Right atrium auricular region (tissue), 2 donors: ENCODE measurements at places on chromosomes 3 and 15. TPM values are rescaled to one million over a fixed set of nuclear protein-coding genes. Genes with fewer than 3 reads are reported as not detected.

GRCh38 chr15:91294795-91295194 lies 194.7 kb downstream of the SV2B start:
- H3K36me3 ChIP-seq: no peaks in the 10 kb centered on the region
- no peak for DNase-seq
- H3K4me1 ChIP-seq: no peaks in the 10 kb centered on the region
- H3K27me3 ChIP-seq: no peaks in the 10 kb centered on the region
- H3K4me3 ChIP-seq: no peak overlapping the region

- no peaks in the 10 kb centered on the region for H3K27me3 ChIP-seq
- H3K27ac ChIP-seq: no peak overlapping the region
- no peak for DNase-seq
- no peaks in the 10 kb centered on the region for H3K4me1 ChIP-seq
Measured at GRCh38 chr3:64505419-64505818, 182.4 kb downstream of the ADAMTS9 start.

- H3K4me3 ChIP-seq: no peak overlapping the region
- no peak for DNase-seq
- H3K4me1 ChIP-seq: peaks cover 20% of the 10 kb centered on the region
- H3K27me3 ChIP-seq: no peaks in the 10 kb centered on the region
- H3K27ac ChIP-seq: peak overlapping the region; percentile 46
- no peaks in the 10 kb centered on the region for H3K36me3 ChIP-seq
Measured at GRCh38 chr3:142857056-142857455, 31.8 kb downstream of the PCOLCE2 start.

GRCh38 chr3:63912768-63913588 lies 795 bp upstream of the SCAANT1 start:
- H3K27me3 ChIP-seq: no peaks in the 10 kb centered on the region
- DNase-seq: peak; percentile 82
- peaks cover 36% of the 10 kb centered on the region for H3K4me1 ChIP-seq
- H3K36me3 ChIP-seq: peaks cover 16% of the 10 kb centered on the region
- H3K27ac ChIP-seq: peak overlapping the region; percentile 98
- H3K4me3 ChIP-seq: peak overlapping the region; percentile 87

DNA sequence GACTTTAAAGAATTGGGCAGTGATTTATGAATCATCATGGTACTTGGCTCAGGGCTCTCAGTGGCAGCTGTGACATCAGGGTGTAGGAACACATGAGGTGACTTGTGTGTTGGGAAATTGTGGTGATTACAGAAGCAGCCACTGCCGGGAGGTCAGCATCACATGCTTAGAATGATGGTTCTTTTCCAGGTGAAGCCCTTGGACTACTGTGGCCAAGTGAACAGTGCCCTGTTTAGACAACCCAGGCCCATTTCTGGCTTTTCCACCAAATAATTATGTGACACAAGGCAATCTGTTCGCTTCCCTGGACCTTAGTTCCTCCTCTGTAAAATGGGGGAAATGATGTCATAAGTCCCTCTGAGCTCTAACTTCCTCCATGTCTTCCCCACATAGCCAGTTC lies 139.7 kb upstream of the ROPN1 start:
- no peak overlapping the region for H3K4me3 ChIP-seq
- no peaks in the 10 kb centered on the region for H3K27me3 ChIP-seq
- no peak for DNase-seq
- H3K4me1 ChIP-seq: peaks cover 18% of the 10 kb centered on the region
- no peak overlapping the region for H3K27ac ChIP-seq

- H3K4me3 ChIP-seq: no peak overlapping the region
- DNase-seq: no peak
- no peaks in the 10 kb centered on the region for H3K36me3 ChIP-seq
- H3K27ac ChIP-seq: no peak overlapping the region
- H3K4me1 ChIP-seq: no peaks in the 10 kb centered on the region
Measured at GRCh38 chr15:40233727-40234577, 4.9 kb upstream of the PAK6 start.

- no peaks in the 10 kb centered on the region for H3K27me3 ChIP-seq
- no peak for DNase-seq
- H3K36me3 ChIP-seq: peaks cover 20% of the 10 kb centered on the region
Measured at GRCh38 chr15:67180035-67180434, 74.4 kb downstream of the AAGAB start.

GADL1 gene
- not detected for total RNA-seq

DNA sequence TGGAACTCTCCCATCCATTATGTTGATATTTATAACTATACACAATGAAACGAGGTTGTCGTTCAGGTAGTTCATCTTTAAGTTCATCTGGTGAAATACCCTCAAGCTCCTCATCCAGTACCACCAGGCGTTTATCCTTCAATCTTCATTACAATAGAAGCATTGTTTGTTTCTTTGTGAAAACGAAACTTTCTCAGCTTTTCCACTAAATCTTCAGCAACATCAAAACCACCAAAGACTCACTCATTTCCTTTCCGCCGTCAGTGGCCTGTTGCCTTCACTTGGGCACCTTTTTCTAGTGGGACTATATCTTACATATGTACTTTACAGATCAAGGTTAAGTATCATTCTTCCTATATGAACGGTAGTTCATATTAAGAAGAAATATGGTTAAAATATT lies 44.1 kb upstream of the TFG start:
- no peaks in the 10 kb centered on the region for H3K36me3 ChIP-seq
- no peak overlapping the region for H3K27ac ChIP-seq
- H3K4me3 ChIP-seq: no peak overlapping the region

MCTP2 gene
- total RNA-seq: 5.6 TPM

DNA sequence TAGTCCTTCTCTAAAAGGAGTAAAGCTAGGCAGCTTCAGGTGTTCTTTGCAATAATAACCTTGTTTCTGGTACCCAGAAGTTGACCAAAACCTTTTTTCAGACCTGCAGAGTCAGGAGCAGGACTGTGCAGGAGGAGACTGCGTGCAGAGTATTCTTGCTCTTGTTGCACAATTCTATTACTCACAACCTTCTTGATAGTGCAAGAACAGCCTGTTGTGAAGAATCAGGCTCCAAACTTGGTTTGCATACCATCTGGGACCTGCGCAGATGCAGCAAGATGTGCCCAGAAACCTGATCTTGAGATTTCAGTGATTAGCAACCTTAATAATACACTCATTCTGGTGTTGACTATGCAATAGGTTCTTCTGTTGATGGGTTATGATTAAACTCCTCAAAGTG lies 111.9 kb downstream of the ATG7 start:
- H3K4me1 ChIP-seq: peaks cover 14% of the 10 kb centered on the region
- no peaks in the 10 kb centered on the region for H3K27me3 ChIP-seq
- H3K4me3 ChIP-seq: no peak overlapping the region
- no peaks in the 10 kb centered on the region for H3K36me3 ChIP-seq
- H3K27ac ChIP-seq: no peak overlapping the region

AMOTL2 gene
- 62.3 TPM for total RNA-seq

GRCh38 chr3:115903843-115904242 lies 280.5 kb downstream of the GAP43 start:
- DNase-seq: no peak
- H3K27ac ChIP-seq: no peak overlapping the region
- H3K4me1 ChIP-seq: no peaks in the 10 kb centered on the region
- H3K27me3 ChIP-seq: no peaks in the 10 kb centered on the region
- no peak overlapping the region for H3K4me3 ChIP-seq

DNA sequence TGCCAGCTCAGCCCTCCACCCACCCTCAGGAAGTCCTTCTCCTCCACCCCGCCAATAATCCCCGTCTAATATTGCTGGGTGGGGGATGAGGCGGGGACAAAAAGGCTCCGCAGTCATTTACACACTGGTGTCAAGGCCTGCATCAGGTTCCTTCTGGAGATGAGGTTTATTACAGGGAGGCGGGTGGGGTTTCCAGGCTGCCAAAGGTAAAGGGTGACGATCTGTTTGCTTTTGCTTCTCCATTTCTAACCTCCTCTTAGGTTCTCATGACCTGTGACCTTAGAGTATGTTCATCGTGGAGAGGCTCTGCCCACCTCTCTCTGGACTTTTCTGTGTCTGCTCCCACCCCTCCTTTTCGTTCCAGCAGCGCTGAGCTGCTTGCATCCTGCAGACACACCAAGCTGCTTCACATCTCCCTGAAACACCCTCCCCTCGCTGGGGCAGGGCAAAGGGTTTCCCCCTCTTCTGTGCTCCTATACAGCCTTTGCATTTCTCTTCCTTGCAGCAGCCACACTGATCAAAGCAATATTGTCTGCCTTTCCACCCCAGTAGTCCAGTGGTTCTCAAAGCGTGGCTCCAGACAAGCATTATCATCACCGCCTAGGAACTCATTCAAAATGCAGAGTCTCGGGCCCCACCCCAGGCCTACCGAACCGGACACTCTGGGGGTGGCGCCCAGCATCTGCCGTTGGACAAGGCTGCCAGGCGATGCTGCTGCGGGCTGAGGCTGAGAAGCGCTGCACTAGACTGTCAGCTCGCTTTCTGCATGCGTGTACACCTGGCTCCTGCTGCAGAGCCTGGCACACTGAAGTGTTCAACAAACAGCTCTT lies 26.6 kb downstream of the CA12 start:
- peaks cover 7% of the 10 kb centered on the region for H3K4me1 ChIP-seq
- H3K27ac ChIP-seq: no peak overlapping the region
- no peak overlapping the region for H3K4me3 ChIP-seq
- no peaks in the 10 kb centered on the region for H3K36me3 ChIP-seq
- no peaks in the 10 kb centered on the region for H3K27me3 ChIP-seq
- DNase-seq: no peak

PAQR5 gene
- 5.0 TPM for total RNA-seq

GRCh38 chr3:45537970-45538640 lies 56.4 kb upstream of the LIMD1 start:
- H3K27me3 ChIP-seq: no peaks in the 10 kb centered on the region
- H3K27ac ChIP-seq: peak overlapping the region; percentile 79
- no peak for DNase-seq
- H3K4me3 ChIP-seq: no peak overlapping the region
- H3K36me3 ChIP-seq: peaks cover 4% of the 10 kb centered on the region
- H3K4me1 ChIP-seq: no peaks in the 10 kb centered on the region

- no peak overlapping the region for H3K4me3 ChIP-seq
- H3K27ac ChIP-seq: no peak overlapping the region
- no peaks in the 10 kb centered on the region for H3K27me3 ChIP-seq
- no peaks in the 10 kb centered on the region for H3K4me1 ChIP-seq
Measured at GRCh38 chr3:58657036-58657520, 9.5 kb downstream of the FAM3D start.

- DNase-seq: no peak
- no peaks in the 10 kb centered on the region for H3K4me1 ChIP-seq
- no peak overlapping the region for H3K4me3 ChIP-seq
- no peaks in the 10 kb centered on the region for H3K36me3 ChIP-seq
- H3K27ac ChIP-seq: no peak overlapping the region
Measured at GRCh38 chr15:44695294-44695693, 15.8 kb downstream of the PATL2 start.

DNA sequence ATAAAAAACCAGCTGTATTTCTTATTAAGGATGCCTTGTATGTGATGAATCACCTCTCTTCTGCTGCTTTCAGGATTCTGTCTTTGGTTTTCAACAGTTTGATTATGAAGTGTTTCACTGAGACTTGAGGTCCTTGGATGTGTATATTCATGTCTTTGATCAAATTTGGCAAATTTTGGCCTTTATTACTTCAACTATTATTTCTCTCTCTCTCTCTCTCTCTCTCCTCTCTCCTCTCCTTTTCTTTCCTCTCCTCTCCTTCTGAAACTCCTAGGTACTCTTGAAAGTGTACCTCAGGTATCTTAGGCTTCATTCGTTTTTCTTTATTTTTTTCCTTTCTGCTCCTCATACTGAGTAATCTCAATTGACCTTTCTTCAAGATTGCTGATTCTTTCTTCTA lies 43.3 kb downstream of the LSM3 start:
- H3K27ac ChIP-seq: no peak overlapping the region
- no peak overlapping the region for H3K4me3 ChIP-seq
- H3K36me3 ChIP-seq: no peaks in the 10 kb centered on the region

GRCh38 chr3:48852151-48852550 lies 4.5 kb upstream of the PRKAR2A start:
- no peak for DNase-seq
- H3K27ac ChIP-seq: no peak overlapping the region
- peaks cover 12% of the 10 kb centered on the region for H3K36me3 ChIP-seq
- H3K27me3 ChIP-seq: no peaks in the 10 kb centered on the region
- no peaks in the 10 kb centered on the region for H3K4me1 ChIP-seq

DNA sequence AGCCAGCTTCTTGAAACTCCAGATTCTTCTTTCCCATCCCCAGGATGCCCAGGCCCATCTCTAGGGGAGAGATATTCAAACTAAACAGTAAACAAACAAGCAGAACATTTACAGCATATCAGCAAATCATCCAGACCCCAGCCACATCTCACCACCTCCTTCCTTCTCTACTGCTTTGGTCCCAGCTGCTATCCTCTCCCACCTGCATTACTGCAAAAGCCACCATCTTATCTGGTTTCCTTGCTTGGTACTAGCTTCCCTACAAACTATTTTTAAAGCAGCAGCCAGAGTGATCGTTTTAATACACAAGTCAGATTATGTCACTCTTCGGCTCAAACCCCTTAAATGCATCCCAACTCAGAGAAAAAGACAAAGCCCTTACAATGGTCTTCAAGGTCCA lies 4.8 kb downstream of the LYSMD2 start:
- peak overlapping the region; percentile 70 for H3K27ac ChIP-seq
- no peaks in the 10 kb centered on the region for H3K4me1 ChIP-seq
- no peak overlapping the region for H3K4me3 ChIP-seq
- H3K27me3 ChIP-seq: no peaks in the 10 kb centered on the region
- no peak for DNase-seq
- H3K36me3 ChIP-seq: no peaks in the 10 kb centered on the region

- H3K27ac ChIP-seq: no peak overlapping the region
- no peaks in the 10 kb centered on the region for H3K36me3 ChIP-seq
- H3K4me3 ChIP-seq: no peak overlapping the region
- no peaks in the 10 kb centered on the region for H3K27me3 ChIP-seq
- no peak for DNase-seq
Measured at GRCh38 chr3:40718681-40719080, 193.9 kb downstream of the ZNF621 start.

GRCh38 chr15:81955382-81956062 lies 90.3 kb downstream of the MEX3B start:
- no peaks in the 10 kb centered on the region for H3K4me1 ChIP-seq
- H3K4me3 ChIP-seq: no peak overlapping the region
- DNase-seq: no peak
- no peaks in the 10 kb centered on the region for H3K36me3 ChIP-seq
- H3K27me3 ChIP-seq: no peaks in the 10 kb centered on the region
- no peak overlapping the region for H3K27ac ChIP-seq

GRCh38 chr3:179182902-179183301 lies 34.7 kb downstream of the PIK3CA start:
- no peak for DNase-seq
- H3K27ac ChIP-seq: peak overlapping the region; percentile 52
- no peaks in the 10 kb centered on the region for H3K4me1 ChIP-seq
- H3K27me3 ChIP-seq: no peaks in the 10 kb centered on the region
- no peak overlapping the region for H3K4me3 ChIP-seq

DNA sequence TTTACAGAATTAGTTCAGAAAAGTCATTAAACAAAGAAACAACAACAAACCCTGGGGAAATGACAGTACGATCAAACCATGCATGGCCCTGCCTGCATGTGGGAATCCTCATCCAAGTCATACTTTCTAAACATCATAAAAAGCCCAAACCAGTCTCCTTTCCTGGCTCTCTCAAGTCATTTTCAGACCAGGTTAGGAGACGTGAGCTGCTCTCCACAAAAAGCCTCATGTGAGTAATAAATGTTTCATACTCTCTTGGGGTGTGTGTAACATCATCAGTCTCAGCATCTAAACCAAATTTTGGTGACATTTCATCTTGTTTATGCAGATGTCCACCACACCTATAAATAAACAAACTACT lies 18.9 kb downstream of the GREM1 start:
- no peaks in the 10 kb centered on the region for H3K27me3 ChIP-seq
- no peak overlapping the region for H3K4me3 ChIP-seq
- no peaks in the 10 kb centered on the region for H3K36me3 ChIP-seq
- no peak overlapping the region for H3K27ac ChIP-seq

GRCh38 chr3:138797508-138798038 lies 37.2 kb downstream of the PIK3CB start:
- peak overlapping the region; percentile 89 for H3K27ac ChIP-seq
- no peak overlapping the region for H3K4me3 ChIP-seq
- no peaks in the 10 kb centered on the region for H3K27me3 ChIP-seq
- H3K4me1 ChIP-seq: no peaks in the 10 kb centered on the region

LRRC34 gene
- 2.9 TPM for total RNA-seq
